Progenitor cell of endocrine pancreas (in vitro differentiated cells): ENCODE measurements at places on chromosomes 12 and 14.

GRCh38 chr12:131830335-131830913 lies 2.2 kb downstream of the MMP17 start:
- H3K36me3 ChIP-seq, result no peaks in the 10 kb centered on the region
- H3K4me1 ChIP-seq, result no peaks in the 10 kb centered on the region
- no peak overlapping the region for H3K27ac ChIP-seq
- H3K4me3 ChIP-seq, result peak overlapping the region; percentile 59
- DNase-seq, result peak; percentile 54
- peaks cover 45% of the 10 kb centered on the region for H3K27me3 ChIP-seq

DNA sequence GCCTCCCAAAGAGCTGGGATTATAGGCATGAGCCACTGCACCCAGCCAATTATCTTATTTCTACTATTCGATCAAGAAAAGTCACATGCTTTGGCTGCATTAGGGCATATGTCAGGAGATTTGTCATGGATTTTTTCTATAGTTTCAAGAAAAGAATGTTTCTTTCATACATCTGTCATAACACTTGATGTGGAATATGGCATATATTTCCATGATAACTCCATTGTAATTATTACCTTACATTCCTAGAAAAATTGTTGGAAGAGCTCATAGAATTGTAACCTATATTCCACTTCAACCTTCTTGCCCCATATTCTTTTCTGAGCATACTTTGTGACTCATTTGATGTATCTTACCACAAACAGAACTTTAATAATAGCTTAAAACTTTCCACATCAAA lies 740.9 kb upstream of the FLRT2 start:
- peaks cover 5% of the 10 kb centered on the region for H3K4me1 ChIP-seq
- no peak overlapping the region for H3K4me3 ChIP-seq
- H3K27me3 ChIP-seq, result no peaks in the 10 kb centered on the region
- H3K27ac ChIP-seq, result no peak overlapping the region

GRCh38 chr12:22527999-22528398 lies 16.3 kb downstream of the C2CD5 start:
- H3K27ac ChIP-seq, result no peak overlapping the region
- H3K4me1 ChIP-seq, result peaks cover 4% of the 10 kb centered on the region
- no peak overlapping the region for H3K4me3 ChIP-seq
- no peak for DNase-seq
- H3K27me3 ChIP-seq, result no peaks in the 10 kb centered on the region
- peaks cover 32% of the 10 kb centered on the region for H3K36me3 ChIP-seq

DNA sequence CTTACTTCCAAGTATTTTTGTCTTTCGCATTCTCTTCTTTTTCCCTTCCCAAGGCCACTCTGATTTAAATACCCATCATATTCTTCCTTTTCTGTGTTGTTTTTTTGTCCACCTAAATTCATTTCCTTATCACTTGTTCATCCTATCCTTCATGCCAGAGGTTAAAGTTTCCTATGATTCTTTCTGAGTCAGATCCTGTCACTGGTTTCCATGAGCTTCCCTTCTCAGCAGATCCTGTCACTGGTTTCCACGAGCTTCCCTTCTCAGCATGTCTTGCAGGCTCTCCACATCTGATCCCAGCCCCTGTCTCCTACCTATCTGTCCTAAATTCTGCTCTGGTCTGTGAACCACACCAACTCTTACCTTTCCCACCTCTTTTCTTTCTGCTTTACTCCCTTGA lies 311.8 kb upstream of the RGS6 start:
- no peaks in the 10 kb centered on the region for H3K27me3 ChIP-seq
- H3K4me3 ChIP-seq, result no peak overlapping the region
- peaks cover 15% of the 10 kb centered on the region for H3K36me3 ChIP-seq
- no peak for DNase-seq
- H3K27ac ChIP-seq, result no peak overlapping the region

DNA sequence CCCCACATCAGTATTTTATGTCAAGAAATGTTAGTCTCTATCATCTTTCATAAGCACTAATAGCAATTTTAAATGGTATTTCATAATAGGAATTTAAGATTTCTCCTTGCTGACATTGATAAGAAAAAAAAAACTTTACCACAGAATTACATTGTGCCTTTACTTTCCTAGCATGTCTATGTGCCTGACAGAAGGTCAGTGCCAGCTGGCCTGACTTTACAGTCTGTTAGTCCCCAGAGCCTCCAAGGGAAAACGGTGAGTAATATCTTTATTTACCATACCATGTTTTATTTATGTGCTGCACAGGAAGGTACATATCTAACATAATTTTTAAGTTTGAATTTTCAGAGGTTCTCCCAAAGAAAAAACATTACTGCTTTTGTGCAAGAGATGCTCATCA lies 152.0 kb upstream of the AEBP2 start:
- H3K27me3 ChIP-seq, result no peaks in the 10 kb centered on the region
- H3K36me3 ChIP-seq, result peaks cover 48% of the 10 kb centered on the region
- H3K4me1 ChIP-seq, result peaks cover 16% of the 10 kb centered on the region
- no peak overlapping the region for H3K4me3 ChIP-seq

DNA sequence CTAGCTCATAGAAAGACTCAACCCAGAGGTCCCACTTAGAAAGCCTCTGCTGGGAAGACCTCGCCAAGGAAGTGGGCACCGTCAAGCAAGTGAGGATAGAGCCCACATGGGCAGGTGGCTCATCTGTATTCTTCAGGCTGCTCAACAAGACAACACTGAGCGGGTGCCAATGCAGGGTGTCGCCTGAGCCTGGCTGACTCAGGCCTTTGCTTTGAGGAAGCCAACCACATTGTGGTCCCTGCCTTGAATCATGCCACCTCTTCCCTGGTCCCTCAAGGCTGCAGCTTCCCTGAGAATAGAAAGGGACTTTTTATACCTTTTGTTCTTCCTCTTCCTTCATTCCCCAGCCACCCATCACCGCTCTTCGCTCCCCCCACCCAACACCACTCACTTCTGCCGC lies 2.1 kb upstream of the RNASE13 start:
- peaks cover 20% of the 10 kb centered on the region for H3K4me1 ChIP-seq
- peaks cover 15% of the 10 kb centered on the region for H3K27me3 ChIP-seq
- H3K4me3 ChIP-seq, result no peak overlapping the region

- peaks cover 19% of the 10 kb centered on the region for H3K36me3 ChIP-seq
- DNase-seq, result no peak
- no peak overlapping the region for H3K27ac ChIP-seq
- no peaks in the 10 kb centered on the region for H3K27me3 ChIP-seq
- H3K4me3 ChIP-seq, result no peak overlapping the region
Measured at GRCh38 chr12:120350576-120351350, 18.2 kb downstream of the MSI1 start.

DNA sequence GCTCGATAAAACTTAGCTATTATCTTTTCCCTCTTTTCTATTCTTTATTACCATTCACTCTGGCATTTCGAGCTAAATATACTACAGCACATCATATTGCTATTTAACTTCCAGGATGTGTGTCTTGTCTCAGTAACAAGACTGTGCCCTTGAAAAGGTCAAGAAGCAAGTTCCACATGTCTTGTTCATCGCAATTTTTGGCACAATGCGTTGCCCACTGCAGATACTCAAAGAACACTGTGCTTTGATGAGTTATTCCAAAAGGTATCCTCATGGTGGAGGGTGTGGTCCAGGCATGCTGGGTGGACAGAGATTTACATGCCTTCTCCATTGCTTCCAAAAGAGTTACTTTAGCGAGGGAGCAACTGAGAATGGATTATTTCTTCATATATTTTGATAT lies 6.6 kb downstream of the E2F7 start:
- peaks cover 7% of the 10 kb centered on the region for H3K36me3 ChIP-seq
- no peak overlapping the region for H3K27ac ChIP-seq

DNA sequence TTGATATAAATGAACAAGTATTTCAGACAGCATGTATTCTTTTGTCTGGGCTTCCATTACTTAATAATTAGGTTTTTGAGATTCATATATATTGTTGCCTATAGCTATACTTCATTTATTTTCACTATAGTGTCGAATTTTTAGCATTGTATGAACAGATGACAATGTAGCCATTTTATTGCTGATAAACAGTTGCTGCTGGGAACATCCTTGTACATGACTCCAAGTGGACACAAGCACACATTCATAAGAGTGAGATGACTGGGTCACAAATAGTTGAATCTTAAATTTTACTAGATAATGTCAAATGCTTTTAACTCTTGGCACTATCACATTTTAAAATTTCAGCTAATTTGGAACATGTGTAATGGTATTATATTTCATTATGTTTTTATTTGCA lies 19.3 kb upstream of the PHC1 start:
- peaks cover 4% of the 10 kb centered on the region for H3K4me1 ChIP-seq
- H3K36me3 ChIP-seq, result no peaks in the 10 kb centered on the region
- DNase-seq, result no peak
- H3K27ac ChIP-seq, result no peak overlapping the region

DNA sequence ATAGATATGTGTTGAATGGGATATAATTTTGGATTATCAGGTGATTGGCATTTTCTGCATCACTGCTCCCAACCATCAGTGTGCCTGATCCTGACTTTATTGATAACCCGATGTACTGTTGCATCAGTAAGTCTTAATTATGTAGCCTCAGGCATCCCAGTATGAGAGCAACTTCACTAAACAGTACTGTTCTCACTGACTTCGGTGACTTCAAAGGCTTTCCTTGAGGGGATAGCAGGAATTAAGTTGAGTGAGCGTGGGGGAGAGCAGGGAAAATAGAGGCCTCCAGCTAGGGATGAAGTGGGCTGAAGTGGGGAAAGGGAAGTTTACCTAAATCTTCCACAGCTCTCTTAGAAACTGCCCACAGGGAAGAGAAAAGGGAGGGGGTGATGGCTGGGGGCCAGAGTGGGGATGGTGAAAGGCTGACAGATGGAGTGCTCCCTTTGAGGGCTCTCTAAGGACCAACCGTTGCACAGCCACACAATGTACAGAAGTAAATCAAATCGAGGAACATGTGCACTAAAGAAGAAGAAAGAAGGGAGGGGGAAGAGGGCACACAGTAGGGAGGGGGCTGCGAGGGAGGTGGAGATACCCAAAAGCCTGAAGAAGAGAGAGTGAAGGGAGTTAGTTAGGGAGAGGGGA lies 10.7 kb upstream of the NEUROD4 start:
- H3K27ac ChIP-seq, result no peak overlapping the region
- H3K4me1 ChIP-seq, result no peaks in the 10 kb centered on the region
- no peaks in the 10 kb centered on the region for H3K36me3 ChIP-seq
- H3K4me3 ChIP-seq, result no peak overlapping the region

DNA sequence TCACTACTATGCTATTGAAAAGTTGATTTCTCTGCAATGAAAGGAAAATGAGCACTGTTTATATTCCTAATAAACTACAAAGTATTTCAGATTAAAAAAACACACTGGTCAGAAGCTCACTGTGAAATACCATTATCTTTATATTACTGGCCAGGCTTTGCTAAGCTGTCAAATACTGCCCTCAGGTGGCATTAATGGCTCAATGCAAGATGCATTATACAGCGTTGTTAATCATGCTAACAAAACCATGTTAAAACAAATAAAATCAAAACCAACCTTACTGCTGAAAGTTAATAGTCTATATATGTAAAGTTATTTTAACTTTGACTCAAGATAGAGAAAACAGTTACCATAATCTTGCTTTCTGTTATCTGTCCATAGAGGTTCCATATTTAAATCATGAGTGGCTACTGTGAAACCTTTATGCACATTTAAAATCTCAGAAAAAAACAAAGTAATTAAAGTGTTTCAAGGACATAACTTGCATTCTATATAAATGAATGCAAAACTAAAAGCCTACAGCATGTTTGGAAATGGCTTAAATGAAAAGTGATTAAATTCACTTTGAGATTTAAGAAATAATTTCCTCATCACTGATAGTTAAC lies 121.7 kb downstream of the RALGAPA1 start:
- H3K4me3 ChIP-seq, result no peak overlapping the region
- H3K27me3 ChIP-seq, result no peaks in the 10 kb centered on the region
- H3K36me3 ChIP-seq, result peaks cover 2% of the 10 kb centered on the region
- no peak overlapping the region for H3K27ac ChIP-seq
- no peaks in the 10 kb centered on the region for H3K4me1 ChIP-seq
- DNase-seq, result no peak

DNA sequence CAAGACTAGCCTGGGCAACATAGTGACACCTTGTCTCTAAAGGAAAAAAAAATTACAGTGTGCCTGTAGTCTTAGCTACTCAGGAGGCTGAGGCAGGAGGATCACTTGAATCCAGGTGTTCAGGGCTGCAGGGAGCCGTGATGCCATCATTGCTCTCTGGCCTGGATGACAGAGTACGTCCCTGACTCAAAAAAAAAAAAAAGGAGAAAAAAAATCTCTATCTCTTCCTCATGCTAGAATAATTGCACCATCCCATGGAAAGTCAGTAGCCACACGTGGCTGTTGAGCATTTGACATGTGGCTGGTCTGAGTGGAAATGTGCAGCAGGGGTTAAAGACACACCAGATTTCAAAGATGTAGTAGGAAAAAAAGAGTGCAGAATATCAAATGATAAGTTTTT lies 3.8 kb downstream of the RILPL1 start:
- no peak for DNase-seq
- H3K36me3 ChIP-seq, result peaks cover 13% of the 10 kb centered on the region
- no peak overlapping the region for H3K27ac ChIP-seq
- peaks cover 8% of the 10 kb centered on the region for H3K4me1 ChIP-seq

DNA sequence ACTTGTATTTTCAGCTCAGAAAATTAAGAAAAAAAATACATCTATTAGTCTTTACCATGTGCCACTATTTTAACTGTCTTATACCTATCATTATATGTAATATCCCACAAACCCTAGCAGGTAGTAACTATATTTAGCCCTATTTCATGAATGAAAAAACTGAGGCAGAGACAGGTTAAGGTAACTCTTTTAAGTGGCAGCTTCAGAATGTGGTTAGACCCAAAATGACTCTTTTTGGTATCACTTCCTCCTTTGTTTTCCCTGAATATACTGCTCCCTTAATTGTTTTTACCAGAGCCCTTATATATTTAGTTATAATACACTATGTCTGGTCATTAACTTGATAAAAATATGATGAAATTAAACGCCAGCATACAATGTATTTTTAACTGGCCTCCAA lies 235.6 kb upstream of the RPL10L start:
- no peaks in the 10 kb centered on the region for H3K27me3 ChIP-seq
- no peak overlapping the region for H3K4me3 ChIP-seq
- H3K4me1 ChIP-seq, result peaks cover 3% of the 10 kb centered on the region
- no peak overlapping the region for H3K27ac ChIP-seq
- H3K36me3 ChIP-seq, result no peaks in the 10 kb centered on the region
- no peak for DNase-seq

- H3K4me1 ChIP-seq, result peaks cover 3% of the 10 kb centered on the region
- H3K4me3 ChIP-seq, result no peak overlapping the region
- H3K27me3 ChIP-seq, result no peaks in the 10 kb centered on the region
- no peak for DNase-seq
- H3K36me3 ChIP-seq, result no peaks in the 10 kb centered on the region
Measured at GRCh38 chr12:98845957-98846356, 200.9 kb downstream of the APAF1 start.
